ENCODE measurements at places on chromosomes 16 and 17. TPM values are rescaled to one million over a fixed set of nuclear protein-coding genes. Genes with fewer than 3 reads are reported as not detected.

The WNT9B gene
- 0.13 TPM for total RNA-seq

The CFAP52 gene
- 0.38 TPM for total RNA-seq

The CORO1A gene
- total RNA-seq: 8.4 TPM

The CHMP1A gene
- total RNA-seq: 32.6 TPM

The VASN gene
- 5.7 TPM for total RNA-seq

The UMOD gene
- not detected for total RNA-seq

The NPIPB2 gene
- 1.6 TPM for total RNA-seq

The RBBP6 gene
- total RNA-seq: 27.7 TPM

The PPL gene
- total RNA-seq: 14.9 TPM

The ADGRG3 gene
- total RNA-seq: 0.48 TPM

The CACNG4 gene
- not detected for total RNA-seq

The SRL gene
- total RNA-seq: 350 TPM

- DNase-seq: no peak
Measured at GRCh38 chr16:85620374-85620773, 7.3 kb downstream of the GSE1 start.

- DNase-seq: no peak
Measured at GRCh38 chr17:4818276-4818675, 11.3 kb downstream of the PLD2 start.

GRCh38 chr17:63082273-63082861 is 116.3 kb downstream of the TANC2 start:
- no peak for DNase-seq

GRCh38 chr16:50602531-50603205 is 54.5 kb downstream of the NKD1 start:
- no peak for DNase-seq

- DNase-seq: no peak
Measured at GRCh38 chr17:40458851-40459482, 15.7 kb downstream of the IGFBP4 start.

DNA sequence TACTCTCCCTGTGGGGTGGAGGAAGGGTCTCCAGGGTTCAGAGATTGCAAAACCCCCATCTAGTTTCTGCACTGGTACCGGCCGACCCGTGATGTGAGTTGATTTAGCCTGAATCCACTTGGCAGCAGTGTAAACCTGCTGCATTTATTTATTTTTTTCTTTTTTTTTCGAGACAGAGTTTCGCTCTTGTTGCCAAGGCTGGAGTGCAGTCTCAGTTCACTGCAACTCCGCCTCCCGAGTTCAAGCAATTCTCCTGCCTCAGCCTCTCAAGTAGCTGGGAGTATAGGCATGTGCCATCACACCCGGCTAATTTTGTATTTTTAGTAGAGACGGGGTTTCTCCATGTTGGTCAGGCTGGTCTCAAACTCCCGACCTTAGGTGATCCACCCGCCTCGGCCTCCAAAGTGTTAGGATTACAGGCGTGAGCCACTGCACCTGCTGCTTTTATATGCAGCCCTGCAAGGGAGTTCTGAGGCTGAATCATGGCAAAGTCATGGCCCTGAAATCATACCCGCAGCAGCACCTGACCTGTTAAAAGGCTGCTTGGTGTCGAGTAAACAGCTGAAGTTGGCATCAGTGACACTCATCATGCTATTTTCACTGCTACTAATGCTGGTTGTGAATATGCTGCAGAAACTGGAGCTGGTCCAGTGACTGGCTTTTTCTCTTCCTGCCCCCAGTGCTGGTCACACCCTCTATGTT is 21.4 kb downstream of the DEXI start:
- no peak for DNase-seq

DNA sequence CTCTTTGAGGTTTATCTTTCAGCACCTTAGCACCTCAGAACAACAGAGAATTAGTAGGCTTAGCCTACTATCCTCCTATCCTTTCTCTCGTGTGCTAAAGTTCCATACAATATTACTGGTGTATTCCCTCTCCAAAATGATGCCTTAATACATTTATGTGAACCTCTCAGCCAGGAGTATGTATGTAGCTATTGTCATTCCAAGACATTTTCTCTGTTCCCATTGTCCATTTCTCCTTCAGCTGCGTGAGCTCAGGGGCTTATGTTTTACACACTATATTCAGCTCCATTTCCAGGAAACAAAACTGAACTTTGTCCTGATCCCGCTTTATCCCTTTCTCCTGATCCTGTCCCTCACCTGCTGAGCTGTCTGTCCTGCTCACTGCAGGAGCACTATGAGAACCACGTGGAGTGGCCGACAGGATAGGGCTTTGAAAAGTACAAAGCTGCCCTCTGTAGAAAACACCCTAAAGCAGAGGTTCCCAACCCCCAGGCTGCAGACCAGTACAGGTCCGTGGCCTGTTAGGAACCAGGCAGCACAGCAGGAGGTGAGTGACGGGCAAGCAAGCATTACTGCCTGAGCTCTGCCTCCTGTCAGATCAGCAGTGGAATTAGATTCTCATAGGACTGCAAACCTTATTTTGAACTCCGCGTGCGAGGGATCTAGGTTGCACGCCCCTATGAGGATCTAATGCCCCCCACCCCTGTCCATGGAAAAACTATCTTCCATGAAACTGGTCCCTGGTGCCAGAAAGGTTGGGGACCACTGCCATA is 55.7 kb downstream of the CENPV start:
- no peak for DNase-seq

DNA sequence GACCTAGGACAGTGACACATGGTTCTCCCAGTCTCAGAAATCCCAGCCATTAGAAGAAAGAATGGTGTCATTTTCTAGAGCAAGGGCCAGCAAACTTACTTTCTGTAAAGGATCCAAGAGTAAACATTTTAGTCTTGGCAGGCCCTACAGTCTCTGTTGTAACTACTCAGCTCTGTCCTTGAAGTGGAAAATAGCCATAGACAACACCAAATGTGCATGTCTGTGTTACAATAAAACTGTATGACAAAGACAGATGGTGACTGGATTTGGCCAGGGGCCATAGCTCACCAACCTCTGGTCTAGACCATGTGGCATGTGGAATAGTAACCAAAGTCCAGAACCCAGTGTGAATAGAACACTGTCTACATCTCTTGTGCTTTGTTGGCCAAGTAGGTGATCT is 286.5 kb downstream of the HS3ST4 start:
- DNase-seq: no peak

GRCh38 chr16:56944954-56945839 is 13.3 kb downstream of the HERPUD1 start:
- no peak for DNase-seq

GRCh38 chr17:3575511-3575910 is 17.9 kb upstream of the TRPV3 start:
- DNase-seq: no peak

DNA sequence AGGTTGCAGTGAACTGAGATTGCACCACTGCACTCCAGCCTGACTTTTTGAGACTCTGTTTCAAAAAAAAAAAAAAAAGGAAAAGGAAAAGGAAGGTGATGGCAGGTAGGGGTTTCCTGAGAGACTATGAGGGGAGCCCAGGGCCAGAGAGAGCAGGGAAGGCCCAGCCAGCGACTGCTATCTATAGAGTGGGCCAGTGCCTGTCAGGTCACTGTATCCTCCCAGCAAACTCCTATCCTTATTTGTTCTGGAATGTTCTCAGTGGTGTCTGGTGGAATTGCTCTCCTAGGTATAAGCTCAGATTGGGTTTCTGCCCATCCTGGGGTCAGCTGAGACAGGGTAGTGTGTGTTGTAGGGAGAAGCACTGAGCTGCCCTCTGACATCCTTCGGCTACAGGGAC is 14.9 kb upstream of the TMEM11 start:
- no peak for DNase-seq

GRCh38 chr17:80850817-80851216 is 140.8 kb upstream of the CHMP6 start:
- DNase-seq: no peak

DNA sequence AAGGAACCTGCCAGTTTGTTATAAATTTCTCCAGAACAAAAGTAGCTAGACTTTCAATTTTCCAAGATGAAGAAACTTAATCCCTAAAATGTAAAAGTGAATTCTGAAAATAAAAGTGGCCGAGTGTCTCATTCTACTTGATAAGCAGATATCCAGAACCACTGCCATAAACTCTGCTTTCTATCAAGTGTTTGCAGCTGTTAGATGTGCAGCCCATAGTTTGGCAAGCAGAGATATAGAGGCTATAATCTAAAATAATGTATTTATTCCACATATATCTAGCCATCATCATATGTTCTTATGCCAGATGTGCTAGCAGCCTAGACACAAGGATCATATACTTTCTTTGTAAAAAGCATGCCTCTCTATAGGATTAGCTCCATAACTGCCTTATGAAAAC is 14.7 kb upstream of the FBXL20 start:
- no peak for DNase-seq

- DNase-seq: peak; percentile 48
Measured at GRCh38 chr16:14286368-14287230, 215.5 kb downstream of the MRTFB start.

DNA sequence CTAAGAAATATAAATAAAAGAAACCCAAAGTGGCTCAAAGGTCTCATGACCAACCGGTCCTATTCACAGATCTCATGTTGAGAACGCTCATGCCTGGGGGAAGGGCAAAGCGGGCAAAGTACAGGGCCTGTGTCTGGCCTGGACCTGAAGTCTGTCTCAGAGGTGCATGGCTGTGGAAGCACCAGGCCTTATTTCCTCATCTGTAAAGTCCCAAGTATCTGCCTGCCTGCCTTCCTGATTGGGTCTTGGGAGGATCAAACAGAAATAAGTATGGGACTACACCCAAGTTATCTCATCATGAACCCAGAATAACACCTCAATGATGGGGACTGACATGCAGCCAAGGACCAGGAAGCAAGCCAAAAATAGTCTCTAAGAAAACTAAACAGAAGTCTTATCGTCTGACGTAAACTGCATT is 14.2 kb downstream of the AXIN2 start:
- no peak for DNase-seq

- no peak for DNase-seq
Measured at GRCh38 chr17:29216856-29217255, 29.8 kb upstream of the CRYBA1 start.

DNA sequence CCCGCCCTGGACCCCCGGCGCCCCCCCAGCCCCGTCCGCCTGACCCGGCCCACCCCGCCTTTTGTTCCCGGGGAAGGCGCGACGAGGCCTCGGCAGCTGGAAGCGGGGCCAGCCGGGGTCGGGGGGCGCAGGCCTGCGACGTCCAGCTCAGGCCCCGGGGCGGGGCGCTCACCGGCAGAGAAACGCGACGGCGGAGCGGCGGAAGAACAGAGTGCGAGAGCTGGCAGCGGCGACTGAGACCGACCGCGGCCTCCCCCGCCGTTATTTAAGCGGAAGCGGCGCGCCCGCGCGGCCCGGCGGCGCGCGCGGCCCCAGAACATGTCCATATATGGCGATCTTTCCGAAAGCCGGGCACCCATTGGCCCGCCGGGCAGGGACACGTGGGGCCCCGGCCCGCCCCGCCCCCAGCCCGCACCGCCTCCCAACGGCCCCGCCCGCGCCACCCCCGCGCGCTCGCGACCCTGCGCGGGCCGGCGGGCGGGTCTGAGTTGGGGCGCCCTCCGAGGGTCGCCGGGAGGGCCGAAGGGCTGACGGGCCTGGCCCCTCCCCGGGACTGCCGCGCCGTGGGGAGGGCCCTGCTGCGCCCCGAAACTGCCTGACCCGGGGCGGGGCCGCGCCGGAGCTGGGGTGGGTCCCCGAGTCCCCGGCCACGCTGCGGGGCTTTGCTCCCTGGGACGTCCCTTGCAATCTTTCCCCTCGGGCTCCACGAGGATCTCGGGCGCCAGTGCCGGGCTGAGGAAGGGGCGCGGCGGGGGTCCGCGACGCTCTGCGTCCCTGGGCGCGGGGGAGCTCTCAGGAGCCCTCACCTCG is at the start of gene ACTG1:
ACTG1 (minus strand) TSS at position 238 of the 810 bp plus-strand sequence. CDS start 445 bp downstream, outside the sequence.
- peak; percentile 96 for DNase-seq

GRCh38 chr17:82034371-82035011 is 3.0 kb downstream of the DCXR start:
- no peak for DNase-seq

GRCh38 chr16:8512941-8513624 is 77.2 kb downstream of the TMEM114 start:
- no peak for DNase-seq

GRCh38 chr17:36069136-36069535 is 5.1 kb downstream of the CCL18 start:
- no peak for DNase-seq

DNA sequence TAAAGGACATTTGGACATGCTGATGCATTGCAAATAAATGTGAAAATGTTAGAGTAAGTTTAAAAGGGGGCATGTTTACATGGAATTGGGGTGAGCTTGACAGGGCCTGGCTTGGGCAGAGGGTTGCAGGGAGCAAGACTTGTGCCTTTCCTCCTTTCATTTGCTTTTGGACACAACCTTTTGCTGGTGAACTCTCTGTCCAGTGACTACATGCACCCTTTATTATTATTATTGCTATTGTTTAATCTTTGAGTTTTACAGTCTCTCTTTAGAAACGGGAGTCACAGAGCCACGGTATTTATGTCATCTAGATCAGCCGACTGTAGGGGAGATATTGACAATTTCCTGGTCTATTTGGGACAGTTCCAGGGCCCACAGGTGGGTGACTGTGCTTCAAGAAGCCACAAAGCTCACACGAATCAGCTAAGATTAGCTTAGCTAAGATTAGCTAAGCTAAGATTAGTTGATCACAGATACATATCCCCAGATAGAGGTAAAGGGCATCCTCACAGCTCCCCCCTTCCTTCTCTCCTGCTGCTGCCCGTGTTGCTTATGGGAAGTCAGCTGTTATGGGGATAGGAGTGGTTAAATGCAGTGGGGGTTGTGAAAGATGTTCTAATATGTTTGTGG is 28.9 kb upstream of the ETV4 start:
- DNase-seq: no peak

GRCh38 chr17:81339534-81340296 is 44.6 kb upstream of the SLC38A10 start:
- DNase-seq: peak; percentile 56

GRCh38 chr16:10964891-10965326 is 20.5 kb downstream of the CLEC16A start:
- DNase-seq: no peak

- peak; percentile 55 for DNase-seq
Measured at GRCh38 chr17:78842881-78843565, 2.4 kb upstream of the USP36 start.

DNA sequence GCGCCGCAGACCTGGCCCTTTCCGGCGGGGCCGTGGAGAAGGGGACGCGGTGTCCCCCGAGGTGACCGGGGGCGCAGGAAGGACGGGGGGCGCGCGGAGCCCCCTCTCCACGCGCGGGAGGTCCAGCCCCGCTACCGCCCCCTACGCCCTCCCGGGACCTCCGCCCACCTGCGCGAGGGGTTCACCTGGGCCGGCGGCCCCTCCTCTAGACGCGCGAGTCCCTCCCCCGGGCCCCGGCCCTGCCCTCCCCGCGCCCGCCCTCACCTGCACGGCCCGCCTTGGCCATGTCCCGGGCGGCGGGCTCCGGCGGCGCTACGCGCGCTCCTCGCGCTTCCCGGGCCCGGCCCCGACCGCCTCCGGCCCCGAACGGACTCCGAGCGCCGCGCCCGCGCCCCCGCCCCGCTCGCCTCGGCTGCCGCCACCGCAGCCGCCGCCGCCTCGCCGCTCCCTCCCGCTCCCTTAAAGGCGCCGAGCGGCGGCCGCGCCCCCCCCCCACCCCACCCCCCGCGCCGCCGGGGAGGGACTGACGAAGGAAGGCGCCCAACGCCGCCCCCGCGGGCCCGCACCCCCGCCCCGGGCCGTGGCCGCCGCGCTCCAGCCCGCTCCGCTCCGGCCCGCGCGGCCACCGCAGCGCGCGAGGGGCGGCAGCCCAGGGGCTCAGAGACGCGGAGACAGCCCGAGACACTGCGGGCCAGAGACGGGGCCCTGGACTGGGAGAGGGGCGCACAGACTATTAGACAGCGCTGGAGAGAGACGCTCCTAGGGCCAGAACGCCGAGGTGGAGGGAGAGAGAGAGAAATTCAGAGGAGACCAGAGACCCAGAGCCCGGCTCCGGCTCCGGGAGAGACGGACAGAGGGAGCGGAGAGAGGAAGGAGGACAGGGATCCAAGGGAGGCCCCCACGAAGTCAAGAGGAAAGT is at the start of gene PITPNM3:
PITPNM3 (minus strand) TSS at position 435 of the 919 bp plus-strand sequence; CDS start at position 286, 149 bp downstream.
- DNase-seq: no peak

Measured in Right ventricle myocardium superior (tissue), 1 donor.